ENCODE measurements at places on chromosomes 13 and 19.

GRCh38 chr19:30367421-30367820 lies 4.8 kb upstream of the ZNF536 start:
- no peak for DNase-seq

- DNase-seq, result no peak
Measured at GRCh38 chr13:114115796-114116195, 16.6 kb downstream of the RASA3 start.

GRCh38 chr19:20664901-20665781 lies 3.8 kb upstream of the ZNF626 start:
- DNase-seq, result peak; percentile 35

DNA sequence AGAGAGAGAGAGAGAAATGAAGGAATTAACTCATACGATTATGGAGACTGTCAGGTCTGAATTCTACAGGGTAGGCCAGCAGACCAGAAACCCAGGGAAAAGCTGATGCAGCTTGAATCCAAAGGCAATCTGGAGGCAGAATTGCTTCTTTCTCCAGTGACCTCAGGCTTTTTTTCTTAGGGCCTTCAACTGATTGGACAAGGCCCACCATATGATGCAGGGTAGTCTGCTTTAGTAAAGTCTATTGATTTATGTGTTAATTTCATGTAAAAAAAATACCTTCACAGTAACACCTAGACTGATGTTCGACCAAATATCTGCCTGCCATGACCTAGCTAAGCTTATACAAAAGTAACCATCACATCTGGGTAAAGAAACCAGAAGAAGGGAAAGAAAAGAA lies 71.1 kb downstream of the MZT1 start:
- DNase-seq, result no peak

- DNase-seq, result peak; percentile 93
Measured at GRCh38 chr19:47790398-47790814, 11.9 kb downstream of the SELENOW start.

DNA sequence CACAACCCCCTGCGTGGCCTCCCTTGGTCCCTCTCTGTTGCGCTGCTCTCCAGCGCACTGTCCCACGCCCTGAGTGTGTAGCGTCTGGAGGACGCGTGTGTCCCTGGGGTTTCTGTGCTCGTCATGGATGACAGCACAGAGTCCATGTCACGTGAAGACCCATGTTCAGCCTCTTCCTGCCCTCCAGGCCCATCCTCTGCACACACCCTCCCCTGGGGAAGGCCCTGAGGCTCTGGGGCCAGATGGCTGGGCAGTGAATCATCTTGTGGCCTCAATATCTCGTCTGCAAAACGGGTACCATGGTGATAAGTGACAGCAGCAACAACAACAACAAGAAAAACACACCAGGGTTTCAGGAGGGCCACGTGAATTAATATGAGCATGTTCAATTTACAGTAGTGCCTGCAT lies 71.5 kb upstream of the ARHGEF7 start:
- DNase-seq, result no peak

DNA sequence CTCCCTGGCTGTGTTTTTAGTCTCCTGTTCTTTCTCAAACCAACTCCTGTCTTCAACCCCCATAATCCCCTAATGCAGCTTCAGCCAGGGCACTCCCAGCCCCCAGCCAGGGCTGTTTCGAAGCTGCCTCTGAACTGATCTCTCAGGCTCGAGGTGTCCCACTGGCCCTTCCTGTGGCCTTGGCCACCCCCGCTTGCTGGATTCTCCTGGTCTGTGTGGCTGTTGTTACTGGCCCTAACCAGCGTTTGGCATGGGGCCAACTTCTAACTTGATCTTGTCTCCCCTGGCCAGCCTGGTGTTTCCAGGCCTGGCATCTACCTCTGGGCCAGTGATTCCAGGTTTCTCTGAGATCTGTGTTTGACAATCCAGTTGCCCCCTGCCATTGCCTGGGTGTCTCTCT lies 11.0 kb downstream of the XAB2 start:
- DNase-seq, result no peak

DNA sequence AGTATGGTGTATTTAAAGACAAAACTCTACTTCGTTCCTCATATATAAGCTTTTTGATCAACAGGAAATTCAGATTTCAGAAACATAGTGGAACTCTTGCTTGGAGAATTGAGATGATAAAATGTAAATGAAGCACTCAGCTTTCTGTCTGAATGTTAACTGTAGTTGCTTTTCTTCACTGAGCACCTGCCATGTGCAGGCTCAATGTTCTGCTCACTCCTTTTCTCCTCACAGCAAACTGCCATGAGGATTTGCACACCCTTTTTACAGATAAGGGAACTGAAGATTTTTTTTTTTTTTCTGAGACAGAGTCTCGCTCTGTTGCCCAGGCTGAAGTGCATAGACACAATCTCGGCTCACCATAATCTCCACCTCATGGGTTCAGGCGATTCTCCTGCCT lies 28.0 kb upstream of the FOXO1 start:
- DNase-seq, result no peak

DNA sequence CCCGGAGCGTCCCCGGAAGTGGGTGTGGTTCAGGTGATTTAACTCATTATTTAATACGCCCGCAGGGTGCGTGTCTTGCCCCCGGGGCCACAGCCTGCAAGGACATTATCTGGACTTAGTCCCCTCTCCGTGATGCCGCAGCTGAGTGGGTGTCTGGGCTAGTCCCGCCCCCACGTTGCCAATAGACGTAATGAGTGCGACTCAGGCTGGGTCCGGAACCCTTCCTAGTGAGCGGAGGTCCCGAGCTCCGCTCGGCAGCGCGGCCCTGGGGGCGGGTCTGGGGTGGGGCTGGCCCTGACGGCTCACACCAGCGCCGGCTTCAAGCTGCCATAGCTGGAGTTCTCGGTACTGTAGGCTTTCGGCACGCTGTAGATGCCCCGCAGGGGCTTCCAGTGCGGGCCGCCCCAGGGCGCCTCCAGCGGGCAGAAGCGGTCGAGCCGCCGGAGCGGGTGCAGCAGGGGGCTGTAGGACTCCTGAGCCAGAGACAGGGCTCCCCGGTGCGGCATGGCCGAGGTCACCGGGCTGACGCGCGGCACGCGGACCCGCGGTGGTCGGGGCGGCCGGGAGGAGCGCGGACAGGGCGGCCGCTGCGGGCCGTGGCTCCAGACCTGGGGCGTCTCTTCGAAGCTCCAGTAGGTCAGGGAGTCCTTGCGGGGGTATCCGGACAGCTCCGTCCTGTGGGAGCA lies 918 bp upstream of the LHB start:
- peak; percentile 85 for DNase-seq

- no peak for DNase-seq
Measured at GRCh38 chr19:41877916-41878905, 1.1 kb downstream of the CD79A start.

- no peak for DNase-seq
Measured at GRCh38 chr19:49515767-49516166, 3.3 kb downstream of the FCGRT start.

DNA sequence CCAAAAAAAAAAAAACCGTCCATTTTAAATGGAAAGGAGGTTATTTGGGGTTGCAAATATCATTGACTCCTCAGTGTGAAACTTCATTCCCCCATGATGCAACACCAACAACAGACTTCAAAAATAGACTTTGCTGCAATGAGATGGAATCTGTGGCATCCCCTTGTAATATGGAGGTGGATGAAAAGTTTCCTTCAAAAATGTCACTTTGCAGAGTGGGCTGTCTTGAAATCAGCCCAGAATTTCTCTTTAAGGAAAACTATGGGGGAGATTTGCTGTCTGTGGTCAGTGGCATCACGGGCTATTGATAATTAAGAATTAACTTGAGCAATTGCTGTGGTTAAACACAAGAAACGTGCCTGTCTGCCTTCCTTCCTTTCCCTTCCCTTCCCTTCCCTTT lies 1.5 kb downstream of the GPR18 start:
- no peak for DNase-seq

- no peak for DNase-seq
Measured at GRCh38 chr13:40058757-40059236, 403.3 kb downstream of the COG6 start.

GRCh38 chr19:41328157-41328841 lies 18.3 kb downstream of the CCDC97 start:
- DNase-seq, result no peak

- DNase-seq, result no peak
Measured at GRCh38 chr19:32708457-32708856, 11.1 kb upstream of the TDRD12 start.

DNA sequence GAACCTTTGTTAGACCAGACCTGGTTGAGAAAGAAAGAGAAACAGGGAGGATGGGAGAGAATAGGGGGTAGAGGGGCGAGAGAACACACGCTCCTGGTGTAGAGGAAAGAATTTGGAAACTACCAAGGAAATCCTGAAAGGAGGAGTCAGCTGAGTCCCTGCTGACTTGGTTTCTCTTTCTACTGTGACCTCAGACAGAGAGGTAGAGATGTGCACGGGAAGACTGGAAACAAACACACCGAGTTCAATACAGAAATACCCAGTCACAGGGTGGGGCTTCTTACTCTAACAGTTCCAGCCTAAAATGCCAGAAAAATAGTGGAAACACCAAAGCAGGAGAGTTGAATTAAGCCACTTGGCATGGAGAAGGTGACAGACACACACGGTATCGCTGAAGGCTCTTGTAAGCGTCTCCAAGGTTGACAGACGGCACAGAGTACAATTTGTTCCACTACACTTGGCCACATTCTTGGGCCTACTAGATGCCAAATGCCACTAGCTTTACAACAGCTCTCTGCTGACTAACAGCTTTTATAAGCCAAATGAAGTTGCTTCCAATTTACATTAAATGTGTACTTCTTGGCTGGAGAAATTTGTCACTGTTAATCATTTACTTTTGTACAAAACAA lies 28.1 kb downstream of the LATS2 start:
- DNase-seq, result no peak

DNA sequence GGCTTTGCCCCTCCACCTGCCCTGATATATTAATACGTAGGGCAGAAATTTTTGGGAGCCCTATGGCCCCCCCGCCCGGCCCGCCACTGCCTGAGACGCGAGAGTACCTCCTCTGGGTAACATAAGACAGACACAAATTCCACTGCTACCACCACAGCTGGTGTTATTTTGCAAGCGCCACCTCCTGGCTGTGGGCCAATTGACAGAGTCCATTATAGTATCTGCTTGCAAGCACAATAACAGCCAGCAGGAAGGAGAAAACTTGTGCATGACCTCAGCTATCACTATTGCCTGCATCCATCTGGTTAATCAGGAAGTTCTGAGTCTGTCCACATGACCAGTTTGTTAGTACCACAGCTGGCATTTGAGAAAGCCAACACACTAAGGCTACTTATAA lies 25.3 kb upstream of the OR10H2 start:
- peak; percentile 9 for DNase-seq

GRCh38 chr13:29170436-29171082 lies 350.4 kb downstream of the MTUS2 start:
- DNase-seq, result no peak

- no peak for DNase-seq
Measured at GRCh38 chr13:40994581-40995230, 24.4 kb downstream of the ELF1 start.

GRCh38 chr19:36113894-36114720 lies 568 bp downstream of the POLR2I start:
- no peak for DNase-seq

DNA sequence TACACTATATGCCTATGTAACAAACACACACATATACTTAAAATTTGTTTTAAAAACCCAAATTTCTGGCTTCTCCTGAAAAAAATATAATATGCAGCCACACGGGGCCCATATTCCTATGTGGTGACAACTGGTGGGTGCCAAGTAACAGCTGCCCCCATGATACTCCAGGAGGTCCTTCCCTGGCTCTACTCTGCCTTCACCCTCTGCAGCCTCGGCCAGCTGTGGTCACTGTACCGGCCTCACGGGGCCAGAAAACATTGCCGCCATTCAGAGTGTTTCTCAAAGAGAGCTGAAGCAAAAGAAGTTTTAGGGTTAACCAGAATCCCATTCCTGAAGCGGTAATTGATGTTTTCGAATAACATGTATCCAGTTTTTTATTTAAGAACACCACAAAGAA lies 32.6 kb upstream of the POP4 start:
- no peak for DNase-seq

- DNase-seq, result no peak
Measured at GRCh38 chr13:24625331-24625731, 54.9 kb upstream of the ATP12A start.

GRCh38 chr19:51185868-51186215 lies 39.0 kb upstream of the CD33 start:
- no peak for DNase-seq

DNA sequence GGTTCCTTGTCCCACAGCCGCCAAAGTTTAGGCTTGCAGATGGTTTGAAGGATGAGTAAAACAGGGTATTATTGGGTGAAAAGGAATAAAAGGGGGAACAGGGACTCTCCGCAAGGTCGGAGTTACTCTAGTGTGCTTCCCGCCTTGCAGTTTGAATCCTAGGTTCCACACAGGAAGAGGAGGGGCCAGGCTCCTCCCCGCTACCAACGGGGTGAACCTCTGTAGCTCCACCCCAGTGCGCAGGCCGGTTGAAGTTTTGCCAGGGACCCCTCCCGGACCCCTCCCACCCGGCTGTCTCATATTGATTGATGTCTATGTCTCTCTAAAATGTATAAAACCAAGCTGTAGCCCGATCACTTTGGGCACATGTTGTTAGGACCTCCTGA lies 11.6 kb upstream of the GTF2F2 start:
- DNase-seq, result no peak

GRCh38 chr13:111630406-111630805 lies 310.0 kb downstream of the TEX29 start:
- DNase-seq, result no peak

GRCh38 chr13:26054896-26055295 lies 3.1 kb upstream of the SHISA2 start:
- no peak for DNase-seq

- DNase-seq, result peak; percentile 85
Measured at GRCh38 chr19:44552324-44552723, 22.8 kb upstream of the CEACAM20 start.

DNA sequence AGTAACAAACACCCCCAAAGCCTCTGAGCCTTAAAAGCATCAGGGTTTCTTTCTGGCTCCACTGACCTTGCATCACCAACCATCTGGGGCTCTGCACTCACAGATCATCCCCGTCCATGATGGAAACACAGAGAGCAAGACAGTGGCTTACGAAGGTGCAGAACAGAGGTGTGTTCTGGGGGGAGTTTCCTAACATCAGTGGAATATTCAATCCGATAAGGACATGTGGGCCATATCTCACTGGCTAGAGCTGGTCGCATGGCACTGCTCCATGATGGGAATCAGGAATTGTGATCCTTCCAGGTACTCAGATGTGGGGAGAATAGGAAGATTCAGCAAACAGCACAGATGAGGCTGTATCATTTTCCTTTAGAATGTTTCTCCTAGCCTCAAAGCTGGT lies 457.2 kb downstream of the IRS2 start:
- no peak for DNase-seq

DNA sequence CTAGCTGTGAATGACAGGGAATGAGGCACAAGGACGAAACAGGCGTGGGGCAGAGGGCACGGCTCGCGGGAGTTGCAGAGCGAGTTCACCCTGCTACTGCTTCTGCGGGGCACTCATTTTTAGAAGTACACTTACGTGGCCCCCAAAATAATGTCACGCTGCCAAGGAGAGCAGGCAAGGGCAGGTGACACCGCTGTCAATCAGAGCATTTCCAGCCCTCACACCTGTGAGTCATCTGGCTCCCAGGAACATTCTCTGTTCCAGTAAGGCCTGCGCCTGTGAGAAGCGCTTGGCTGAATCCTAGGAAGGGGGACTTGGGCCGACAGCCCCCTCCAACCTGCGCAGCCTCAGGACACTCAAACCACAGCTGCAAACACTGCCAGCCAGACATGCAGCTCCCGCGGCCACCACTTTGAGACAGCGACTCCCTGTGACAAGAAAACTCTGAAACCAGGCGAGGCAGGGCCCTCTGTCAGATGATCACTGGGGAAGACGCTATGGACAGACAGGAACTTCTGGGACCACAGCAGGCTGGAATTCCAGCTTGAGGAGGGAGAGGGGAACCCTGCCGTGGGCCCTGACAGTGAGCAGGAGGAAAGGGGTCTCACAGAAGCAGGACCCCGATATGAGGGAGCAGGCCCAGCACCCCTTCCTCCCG lies 12.7 kb downstream of the DOT1L start:
- DNase-seq, result no peak
